ENCODE measurements at places on chromosomes 16 and 17.

DNA sequence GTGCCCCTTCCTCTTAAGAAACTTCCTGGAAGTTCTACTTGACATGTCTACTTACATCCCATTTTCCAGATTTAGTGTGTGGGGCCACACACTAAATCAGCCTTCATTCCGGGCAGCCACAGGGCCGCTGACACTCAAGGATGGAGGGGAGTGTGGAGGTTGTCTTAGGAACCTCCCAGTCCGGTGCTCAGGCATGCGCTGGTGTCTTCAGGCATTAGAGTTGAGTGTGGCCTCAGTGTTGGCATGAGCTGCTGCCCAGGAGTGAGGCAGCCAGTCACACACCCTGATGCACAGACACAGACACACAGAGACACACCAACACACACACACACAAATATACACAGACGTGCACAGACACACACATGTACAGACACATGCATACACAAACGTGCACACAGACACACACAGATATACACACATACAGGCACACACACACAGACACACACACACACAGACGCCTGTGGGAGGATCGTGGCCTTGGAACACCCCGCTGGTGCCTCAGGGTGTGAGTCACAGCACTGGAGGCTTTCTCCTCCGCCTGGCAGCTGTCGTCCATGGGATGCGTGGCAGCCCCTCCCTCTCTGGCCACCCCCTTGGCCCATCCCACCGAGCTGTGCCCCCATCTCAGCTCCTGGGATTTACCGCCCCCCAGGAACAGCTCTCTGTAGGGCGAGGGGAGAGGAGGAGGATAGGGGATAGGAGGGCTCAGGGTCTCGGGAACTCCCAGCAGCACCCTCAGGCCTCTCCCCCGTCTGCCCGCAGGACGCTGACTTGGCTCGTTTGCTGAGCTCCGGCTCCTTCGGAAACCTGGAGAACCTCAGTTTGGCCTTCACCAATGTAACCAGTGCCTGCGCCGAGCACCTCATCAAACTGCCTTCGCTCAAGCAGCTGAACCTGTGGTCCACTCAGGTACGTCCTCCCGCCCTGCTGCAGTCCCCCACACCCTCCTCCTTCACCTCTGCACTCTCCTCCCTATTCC, 75.6 kb upstream of the PLCG2 start:
- peak; percentile 87 for DNase-seq

DNA sequence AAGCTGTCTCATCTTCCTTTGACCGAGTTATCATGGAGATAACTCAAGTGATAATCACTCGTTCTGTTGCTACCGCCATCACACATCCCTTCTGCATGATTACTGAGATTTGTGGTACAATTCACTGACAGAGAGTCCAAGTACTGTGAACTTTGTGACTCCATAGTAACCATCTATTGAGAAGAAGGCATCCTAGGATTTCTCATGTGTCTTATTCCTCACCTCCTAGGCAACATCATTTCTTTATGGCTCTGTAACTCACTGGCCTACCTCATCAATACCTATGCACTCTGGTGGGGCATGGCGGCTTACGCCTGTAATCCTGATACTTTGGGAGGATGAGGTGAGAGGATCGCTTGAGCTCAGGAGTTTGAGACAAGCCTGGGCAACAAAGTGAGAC, 19.4 kb downstream of the DRC7 start:
- no peak for DNase-seq

GRCh38 chr16:2825906-2826305, 4.2 kb upstream of the ZG16B start:
- DNase-seq = no peak

DNA sequence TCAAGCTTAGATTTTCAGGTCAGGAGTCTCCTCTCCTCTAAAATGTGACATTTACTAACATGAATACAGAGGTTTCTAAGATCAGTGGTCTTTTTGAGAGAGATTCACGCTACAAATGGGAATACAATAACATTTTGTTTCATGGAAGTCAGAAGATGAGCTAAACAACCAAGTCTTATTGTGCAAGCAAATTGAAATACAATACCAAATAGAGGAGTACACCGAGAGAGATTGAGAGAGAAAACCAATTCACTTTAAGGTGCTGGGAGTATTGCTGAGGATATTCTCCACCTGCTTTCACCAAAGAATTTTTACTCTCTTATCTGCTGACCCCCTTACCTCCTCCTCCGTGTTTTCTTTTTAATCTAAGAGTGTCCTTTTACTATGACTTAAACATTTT, 11.5 kb downstream of the VEZF1 start:
- no peak for DNase-seq

DNA sequence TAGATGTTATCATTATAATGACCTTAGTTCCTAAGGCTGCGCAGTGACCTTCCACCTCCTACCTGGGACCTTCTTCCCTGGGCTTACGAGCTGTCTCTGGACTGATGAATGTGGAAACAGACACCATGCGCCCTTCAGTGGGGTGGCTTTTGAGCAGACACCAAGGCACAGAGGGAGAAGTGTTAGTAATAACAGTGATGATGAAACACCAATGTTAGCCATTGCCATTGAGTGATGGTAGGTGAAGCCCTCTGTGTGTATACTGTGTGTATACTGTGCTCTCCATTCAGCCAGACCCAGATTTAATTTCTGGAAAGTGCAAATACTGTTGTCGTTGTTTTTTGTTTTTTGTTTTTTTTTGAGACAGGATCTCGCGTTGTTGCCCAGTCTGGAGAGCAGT, 44.5 kb downstream of the CLEC16A start:
- no peak for DNase-seq

DNA sequence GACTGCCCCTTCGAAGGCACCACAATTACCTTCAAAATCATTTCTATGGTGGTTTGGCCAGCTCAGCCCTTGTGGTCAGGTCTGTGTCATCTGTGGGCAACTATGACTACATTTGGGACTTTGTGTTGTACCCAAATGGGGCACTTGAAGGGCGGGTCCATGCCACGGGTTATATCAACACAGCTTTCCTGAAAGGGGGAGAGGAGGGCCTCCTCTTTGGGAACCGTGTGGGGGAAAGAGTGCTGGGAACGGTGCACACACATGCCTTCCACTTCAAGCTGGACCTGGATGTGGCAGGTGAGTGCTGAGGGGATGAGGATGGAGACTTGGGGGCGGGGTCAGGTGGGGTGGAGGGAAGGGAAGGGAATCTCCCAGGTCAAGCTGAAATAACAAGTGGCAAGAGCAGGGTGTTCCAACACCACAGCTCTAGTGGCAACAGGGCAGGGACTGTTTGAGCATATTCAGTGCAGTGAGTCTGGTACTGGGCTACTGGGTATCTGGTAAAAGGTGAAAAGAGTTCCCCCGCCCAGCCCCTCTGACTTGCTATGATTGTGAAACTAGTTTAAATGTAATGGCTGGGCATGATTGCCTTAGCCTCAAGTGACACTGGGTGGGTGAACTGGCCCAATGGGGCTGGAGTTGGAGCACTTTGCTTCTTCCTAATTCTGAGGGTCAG, 1.7 kb downstream of the AOC2 start:
- no peak for DNase-seq

DNA sequence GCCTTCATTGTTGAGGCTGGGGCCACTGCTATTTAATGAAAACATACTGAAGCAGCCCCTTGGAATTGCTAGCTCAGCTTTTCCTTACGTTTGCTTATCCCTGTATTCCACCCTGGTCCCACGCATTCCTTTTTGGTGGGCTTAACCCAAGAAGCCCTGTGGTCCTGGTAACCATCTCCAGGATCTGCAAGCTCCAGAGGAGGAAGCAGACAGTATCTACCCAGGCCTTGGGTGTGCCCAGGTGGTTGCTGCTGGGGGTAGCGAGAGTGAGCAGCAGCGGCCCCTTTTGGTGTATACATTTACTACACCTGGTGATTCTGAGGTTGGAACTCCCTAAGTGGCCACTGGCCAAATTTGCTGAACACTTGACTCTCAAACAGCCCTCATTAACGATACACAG, 97.7 kb downstream of the CBLN1 start:
- no peak for DNase-seq

- DNase-seq = no peak
Observed at GRCh38 chr17:40084477-40084876, 15.9 kb downstream of the NR1D1 start.

- DNase-seq = peak; percentile 63
Observed at GRCh38 chr16:90057738-90058173, 19.4 kb downstream of the PRDM7 start.

DNA sequence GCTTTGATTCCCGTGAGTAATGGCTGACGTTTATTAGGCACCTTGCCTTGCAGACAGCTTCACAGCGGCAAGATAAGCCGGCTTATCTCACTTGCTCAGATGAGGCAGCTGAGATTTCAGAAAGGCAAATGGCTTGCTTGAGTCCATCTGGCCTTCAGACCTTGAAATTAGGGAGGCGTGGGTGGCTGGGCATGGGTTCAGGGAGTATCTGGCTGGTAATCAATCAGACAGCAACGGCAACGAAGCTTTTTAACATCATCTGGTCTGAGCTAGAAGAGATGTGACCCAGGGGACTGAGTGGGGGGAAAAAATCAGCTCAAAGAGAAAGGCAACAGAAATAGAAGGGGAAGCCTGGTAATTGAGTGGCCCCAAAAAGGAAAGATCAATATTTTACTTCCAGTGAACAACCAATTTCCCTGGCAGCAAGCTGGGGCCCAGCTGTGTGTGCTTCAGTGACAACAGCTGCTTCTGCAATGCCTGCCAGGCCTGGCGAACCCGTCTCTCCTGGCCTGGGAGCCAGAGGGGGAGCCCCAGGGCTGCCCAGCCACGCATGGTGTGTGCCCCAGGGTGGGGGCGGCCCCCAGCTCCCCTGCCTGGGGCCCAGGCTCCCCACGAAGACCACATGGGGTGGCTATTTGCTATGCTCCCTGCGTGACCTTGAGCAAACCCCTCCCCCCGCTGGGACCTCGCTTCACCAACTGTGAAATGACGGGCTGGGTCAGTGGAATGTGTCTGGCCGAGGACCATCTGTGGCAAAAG, 34.0 kb downstream of the RAB11FIP4 start:
- no peak for DNase-seq

DNA sequence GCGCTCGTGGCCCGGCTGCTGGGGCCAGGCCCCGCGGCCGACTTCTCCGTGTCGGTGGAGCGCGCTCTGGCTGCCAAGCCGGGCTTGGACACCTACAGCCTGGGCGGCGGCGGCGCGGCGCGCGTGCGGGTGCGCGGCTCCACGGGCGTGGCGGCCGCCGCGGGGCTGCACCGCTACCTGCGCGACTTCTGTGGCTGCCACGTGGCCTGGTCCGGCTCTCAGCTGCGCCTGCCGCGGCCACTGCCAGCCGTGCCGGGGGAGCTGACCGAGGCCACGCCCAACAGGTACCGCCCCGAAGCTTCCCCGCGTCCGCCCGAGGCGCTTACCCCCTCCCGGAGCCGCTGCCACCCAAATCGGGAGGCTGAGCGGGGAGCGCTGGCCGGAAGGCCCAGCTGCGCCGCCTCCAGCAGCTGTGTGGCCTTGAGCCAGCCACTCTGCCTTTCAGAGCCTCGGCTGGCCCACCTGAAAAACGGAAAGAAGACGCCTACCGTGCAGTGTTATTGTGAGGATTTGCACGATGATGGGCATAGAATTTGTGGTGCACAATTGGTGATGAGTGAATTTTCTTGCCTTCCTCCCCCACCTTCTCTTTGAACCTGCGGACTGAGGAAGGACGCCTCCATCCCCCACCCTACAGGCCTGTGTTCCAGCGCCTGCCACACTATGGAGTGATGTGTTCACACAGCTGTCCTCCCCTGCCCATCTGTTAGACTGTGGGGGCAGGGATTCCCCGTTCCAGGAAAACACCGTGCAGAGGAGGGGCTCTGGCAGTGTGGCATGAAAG, 523 bp downstream of the NAGLU start:
- DNase-seq = peak; percentile 74

- DNase-seq = peak; percentile 41
Observed at GRCh38 chr16:68072038-68072695, 13.0 kb upstream of the NFATC3 start.

DNA sequence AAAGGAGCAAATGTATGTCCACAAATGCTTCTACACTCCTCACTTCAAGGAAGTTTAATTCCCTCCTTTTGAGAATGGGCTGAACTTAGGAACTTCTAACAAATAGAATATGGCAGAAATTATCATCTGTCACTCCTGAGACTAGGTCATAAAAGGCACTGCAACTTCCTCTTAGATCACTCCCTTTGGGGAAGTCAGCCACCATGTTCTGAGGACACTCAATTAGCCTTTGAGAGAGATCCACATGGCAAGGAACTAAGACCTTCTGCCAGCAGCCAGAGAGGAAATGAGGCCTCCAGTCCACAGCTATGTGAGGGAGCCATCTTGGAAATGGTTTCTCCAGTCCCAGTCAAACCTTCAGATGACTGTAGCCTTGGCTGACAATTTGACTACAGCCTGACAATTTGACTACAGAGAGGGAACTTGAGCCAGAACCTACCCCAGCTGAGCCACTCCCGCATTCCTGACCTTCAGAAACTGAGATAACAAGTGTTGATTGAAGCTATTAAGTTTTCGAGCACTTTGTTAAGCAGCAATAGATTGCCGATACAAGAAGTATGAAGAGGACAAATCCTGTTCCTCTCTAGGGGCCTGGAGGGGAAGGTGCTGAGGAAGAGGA, 113.4 kb upstream of the SEC14L1 start:
- no peak for DNase-seq

DNA sequence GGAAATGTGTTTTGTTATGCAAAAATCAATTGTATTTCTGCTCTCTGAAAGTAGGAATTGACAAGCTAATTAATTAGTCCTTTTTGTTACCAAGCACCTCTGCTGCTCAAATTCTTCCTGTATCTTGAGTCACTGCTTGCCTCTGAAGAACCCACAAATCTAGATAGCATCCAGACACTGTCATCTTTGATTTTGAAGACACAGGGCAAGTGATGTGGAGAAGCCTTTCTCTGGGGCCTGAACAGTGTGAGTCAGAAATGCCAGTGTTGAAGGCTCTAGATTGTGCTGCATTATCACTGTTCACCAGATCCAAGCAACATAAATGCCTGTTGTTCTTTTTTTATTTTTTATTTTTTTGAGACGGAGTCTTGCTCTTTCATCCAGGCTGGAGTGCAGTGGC, 10.9 kb upstream of the ST6GALNAC1 start:
- DNase-seq = no peak

DNA sequence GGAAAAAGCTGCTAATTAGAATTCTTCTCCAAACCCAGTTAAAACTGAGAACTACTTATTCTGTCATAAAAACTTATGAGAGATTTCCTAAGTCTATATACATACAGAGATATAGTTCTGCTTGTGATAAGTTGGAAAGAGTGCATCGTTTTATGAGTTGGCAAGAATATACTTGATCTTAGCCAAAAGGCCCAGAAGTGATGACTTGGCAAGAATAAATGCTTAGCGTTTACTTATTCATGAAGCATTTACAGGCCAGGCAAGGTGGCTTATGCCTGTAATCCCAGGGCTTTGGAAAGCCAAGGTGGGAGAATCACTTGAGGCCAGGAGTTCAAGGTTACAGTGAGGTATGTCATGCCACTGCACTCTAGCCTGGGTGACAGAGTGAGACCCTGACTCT, 81.7 kb downstream of the CYB561 start:
- DNase-seq = peak; percentile 63
